ENCODE measurements at places on chromosomes 2 and 18.

GRCh38 chr2:172877826-172878225 is 142.2 kb downstream of the RAPGEF4 start:
- DNase-seq = no peak

DNA sequence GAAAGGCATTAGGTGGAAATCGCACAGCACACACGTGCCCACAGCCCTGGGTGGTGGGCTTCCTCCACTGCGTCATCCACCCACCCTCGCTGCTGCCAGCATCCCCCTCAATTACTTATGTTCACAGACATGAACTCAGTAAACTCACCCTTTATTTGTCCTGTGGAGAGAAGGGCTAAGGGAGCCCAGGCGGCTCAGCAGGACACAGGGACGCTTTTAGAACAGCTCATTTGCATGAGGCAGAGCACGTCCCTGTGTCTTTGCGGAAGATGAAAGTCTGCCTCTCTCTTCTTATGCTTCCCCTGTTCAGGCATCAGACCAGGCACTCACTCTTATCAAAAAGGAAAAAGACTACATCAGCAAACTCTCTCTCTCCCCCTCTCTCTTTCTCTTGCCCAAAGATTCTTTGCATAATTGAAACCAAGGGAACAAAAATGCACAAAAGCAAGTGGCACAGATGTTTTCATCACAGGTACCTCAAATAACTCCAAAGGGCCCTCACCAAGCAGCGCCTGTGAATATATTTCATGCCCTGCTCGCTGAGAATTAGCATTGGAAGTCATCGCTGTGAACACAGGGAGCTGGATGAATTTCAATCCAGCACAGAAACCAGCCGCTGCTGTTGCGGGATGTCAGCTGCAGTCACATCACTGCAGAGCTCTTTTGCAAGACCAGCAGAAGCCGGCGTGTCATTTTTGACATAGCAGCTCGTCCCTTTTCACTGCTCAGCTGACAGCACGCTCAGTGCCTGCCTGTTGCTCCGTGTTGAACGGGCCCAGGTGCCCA is 376.3 kb upstream of the MYT1L start:
- no peak for DNase-seq

DNA sequence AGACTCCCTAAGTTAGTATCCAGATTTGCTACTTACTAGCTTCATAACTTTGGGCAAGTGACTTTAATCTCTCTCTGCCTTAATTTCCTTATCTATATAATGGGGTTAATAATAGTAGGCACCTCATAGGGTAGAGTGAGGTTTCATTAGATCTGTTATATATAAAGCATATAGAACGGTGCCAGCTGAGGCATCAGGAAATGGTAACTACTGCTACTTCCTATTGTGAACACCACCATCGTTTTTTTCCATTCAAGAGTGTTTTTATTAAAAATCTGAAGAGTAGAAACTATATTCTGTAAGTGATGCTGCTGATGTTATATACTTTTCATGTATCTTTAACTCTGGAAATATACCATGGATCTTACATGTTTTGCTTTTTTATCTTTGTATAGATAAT is 44.3 kb downstream of the MALT1 start:
- no peak for DNase-seq

- peak; percentile 11 for DNase-seq
These were observed 41.8 kb downstream of the NCK2 start for GRCh38 chr2:105786231-105787230.

- no peak for DNase-seq
These were observed 122.7 kb downstream of the LAMA1 start for GRCh38 chr18:6994771-6995430.

DNA sequence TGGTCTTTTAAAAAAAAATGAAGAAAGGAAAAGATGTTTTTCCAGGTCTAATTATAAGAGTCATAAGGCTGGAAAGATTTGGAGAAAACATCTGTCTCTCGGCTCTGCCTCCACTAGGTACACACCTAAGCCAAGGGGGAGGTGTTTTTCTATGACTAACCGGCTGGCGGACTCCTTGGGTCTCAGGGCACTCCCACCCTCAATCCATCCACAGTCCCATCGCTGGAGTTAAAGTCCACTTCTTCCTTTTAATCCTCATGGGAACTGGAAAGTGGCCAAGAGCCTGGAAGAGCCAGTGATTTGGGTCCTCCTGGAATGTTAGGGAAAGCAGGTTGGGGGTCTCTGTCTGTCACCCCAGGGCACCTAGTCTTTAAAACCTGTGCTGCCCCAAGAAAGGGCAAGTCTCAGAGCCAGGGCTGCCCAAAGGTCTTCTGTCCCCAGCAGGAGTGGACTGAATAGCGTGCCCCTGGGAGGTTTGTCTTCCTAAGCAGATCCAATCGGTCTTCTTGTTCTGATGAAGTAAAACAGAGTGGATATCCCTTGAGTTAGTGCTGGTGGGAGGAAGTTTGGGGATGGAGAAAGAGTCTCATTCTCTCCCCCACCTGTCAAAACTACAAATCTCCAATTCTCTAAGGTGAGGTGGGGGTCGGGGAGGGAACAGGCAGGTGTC is 66.4 kb downstream of the MCFD2 start:
- no peak for DNase-seq
